ENCODE measurements at places on chromosomes 13 and 19.

- no peak for DNase-seq
- H3K27ac ChIP-seq = no peak overlapping the region
- H3K4me1 ChIP-seq = no peaks in the 10 kb centered on the region
- H3K4me3 ChIP-seq = peak overlapping the region; percentile 82
- no peaks in the 10 kb centered on the region for H3K27me3 ChIP-seq
- peaks cover 4% of the 10 kb centered on the region for H3K36me3 ChIP-seq
Measured at GRCh38 chr19:4007836-4008539, 452 bp downstream of the PIAS4 start.

GRCh38 chr13:105783261-105783660 lies 752.2 kb downstream of the EFNB2 start:
- no peaks in the 10 kb centered on the region for H3K4me1 ChIP-seq
- H3K27me3 ChIP-seq = no peaks in the 10 kb centered on the region
- H3K4me3 ChIP-seq = no peak overlapping the region
- DNase-seq = no peak
- H3K27ac ChIP-seq = no peak overlapping the region

DNA sequence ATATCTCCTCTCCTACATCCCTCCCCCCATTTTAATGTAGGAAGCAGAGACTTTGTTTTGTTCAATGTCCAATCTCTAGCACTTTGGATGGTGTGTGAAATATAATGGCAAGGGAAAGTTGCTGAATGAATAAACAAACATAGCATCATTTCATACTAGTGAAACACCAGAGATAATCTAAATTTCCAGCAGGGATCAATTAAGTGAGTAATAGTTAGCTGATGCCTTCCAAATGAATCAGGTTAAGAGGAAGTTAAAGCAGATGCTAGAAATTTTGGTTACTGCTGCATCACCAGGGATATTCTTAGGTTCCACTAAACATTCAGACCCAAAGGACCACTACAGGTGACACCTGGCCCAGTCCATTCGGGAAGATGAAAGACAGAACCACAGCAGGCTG lies 8.1 kb downstream of the MRPS31 start:
- no peak overlapping the region for H3K4me3 ChIP-seq
- no peaks in the 10 kb centered on the region for H3K4me1 ChIP-seq
- H3K27ac ChIP-seq = no peak overlapping the region
- H3K36me3 ChIP-seq = peaks cover 26% of the 10 kb centered on the region

DNA sequence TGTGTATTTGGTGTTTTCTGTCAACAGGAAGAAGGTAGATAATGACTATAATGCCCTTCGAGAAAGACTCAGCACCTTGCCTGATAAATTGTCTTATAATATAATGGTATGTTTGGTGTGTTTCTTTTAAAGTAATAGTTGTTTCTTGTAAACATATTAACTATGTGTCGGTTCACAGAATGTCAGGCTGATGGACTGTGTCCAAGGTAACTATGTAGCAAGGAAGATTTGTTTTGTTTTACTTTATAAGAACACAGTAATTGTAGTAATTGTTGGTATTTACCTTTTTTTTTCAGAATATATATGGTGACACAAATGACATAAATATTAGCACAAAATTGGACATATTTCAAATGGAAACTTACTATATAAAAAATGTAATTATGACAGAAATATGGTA lies 43.2 kb downstream of the URI1 start:
- no peak overlapping the region for H3K4me3 ChIP-seq
- peaks cover 20% of the 10 kb centered on the region for H3K36me3 ChIP-seq
- no peaks in the 10 kb centered on the region for H3K4me1 ChIP-seq
- H3K27ac ChIP-seq = no peak overlapping the region

- no peak overlapping the region for H3K4me3 ChIP-seq
- no peaks in the 10 kb centered on the region for H3K27me3 ChIP-seq
- H3K27ac ChIP-seq = no peak overlapping the region
- DNase-seq = no peak
- H3K36me3 ChIP-seq = peaks cover 4% of the 10 kb centered on the region
Measured at GRCh38 chr13:41678249-41678648, 220.9 kb downstream of the RGCC start.

DNA sequence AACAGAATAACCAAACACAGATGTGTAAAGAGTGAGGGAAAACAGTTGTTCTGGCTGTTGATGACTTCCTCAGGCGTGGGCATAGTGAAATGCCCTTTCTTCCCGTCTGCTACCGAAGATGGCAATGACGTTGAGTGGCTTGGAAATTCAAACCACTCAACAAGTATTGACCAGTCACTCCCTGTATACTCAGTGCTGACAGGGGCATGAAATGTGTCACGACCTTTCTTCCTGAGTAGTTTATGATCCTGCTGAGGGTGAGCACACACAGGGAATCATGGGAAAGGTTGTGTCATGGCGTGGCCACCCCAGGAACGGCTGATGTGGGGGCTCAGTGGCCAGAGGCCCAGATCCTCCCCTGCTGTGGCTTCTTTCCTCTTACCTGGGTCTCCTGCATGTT lies 87.8 kb upstream of the C1QTNF9B start:
- H3K36me3 ChIP-seq = no peaks in the 10 kb centered on the region
- H3K27me3 ChIP-seq = no peaks in the 10 kb centered on the region
- H3K4me3 ChIP-seq = no peak overlapping the region
- no peak overlapping the region for H3K27ac ChIP-seq

- no peaks in the 10 kb centered on the region for H3K27me3 ChIP-seq
- H3K27ac ChIP-seq = no peak overlapping the region
- DNase-seq = no peak
Measured at GRCh38 chr13:23541221-23541824, 28.9 kb upstream of the TNFRSF19 start.

DNA sequence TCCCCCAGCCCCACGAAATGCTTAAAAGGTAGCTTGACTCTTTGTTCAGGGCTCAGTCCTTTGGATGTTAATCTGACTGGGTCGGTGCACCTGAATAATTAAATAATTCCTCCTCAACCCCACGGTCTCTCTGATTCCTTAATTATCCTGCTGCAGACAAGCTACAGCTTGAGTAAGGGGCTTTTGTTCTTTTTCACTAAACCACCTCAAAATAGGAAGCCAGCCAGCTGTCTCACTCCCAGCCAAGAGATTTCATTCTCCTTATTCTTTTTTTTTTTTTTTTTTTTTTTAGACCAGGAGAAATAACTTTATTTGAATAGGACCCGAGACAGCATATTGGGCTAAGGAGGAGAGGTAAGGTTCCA lies 7.9 kb upstream of the FCGBP start:
- H3K27me3 ChIP-seq = no peaks in the 10 kb centered on the region
- H3K27ac ChIP-seq = no peak overlapping the region
- no peaks in the 10 kb centered on the region for H3K4me1 ChIP-seq
- DNase-seq = no peak

DNA sequence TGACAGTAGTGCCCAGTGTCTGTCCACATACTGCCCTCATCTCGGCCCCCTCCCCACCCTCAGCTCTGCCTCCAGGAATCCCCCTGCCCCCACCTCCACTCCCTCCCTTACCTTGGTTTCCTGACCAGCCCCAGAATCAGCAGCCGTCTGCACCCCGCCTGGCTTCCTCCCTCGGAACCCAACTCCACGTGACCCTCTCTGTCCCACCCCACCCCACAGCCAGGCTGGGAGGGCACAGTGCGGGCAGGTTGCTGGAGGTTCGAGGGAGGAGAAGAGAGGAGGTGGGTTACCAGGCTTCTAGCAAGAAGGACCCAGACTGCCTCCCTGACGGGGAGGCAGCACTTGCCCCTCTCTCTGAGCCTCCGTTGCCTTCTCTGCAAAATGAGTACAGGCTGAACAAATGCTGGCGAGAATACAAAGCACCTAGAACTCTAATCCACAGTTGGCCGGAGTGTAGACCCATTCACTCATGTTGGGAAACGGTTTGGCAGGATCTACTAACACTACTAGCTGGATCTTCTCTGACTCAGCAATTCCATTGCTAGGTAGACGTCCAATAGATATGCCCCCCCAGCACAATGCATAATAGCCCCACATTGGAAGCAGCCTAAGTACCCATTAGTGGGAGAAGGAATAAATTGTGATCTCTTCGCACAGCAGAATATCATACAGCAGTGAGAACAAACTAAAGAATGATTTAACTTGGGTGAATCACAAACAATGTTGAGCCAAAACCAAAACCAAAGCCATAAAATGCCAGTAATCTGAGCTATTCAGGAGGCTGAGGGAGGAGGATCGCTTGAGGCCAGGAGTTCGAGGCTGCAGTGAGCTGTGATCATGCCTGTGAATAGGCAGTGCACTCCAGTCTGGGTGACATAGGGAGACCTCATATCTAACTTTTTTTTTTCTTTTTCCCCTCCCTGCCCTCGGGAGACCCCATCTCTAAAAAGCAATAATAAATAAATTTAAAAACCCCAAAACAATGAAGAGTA lies at the start of gene RASAL3:
Gene RASAL3 (minus strand): TSS at position 151 of the 992 bp plus-strand sequence. CDS start 186 bp downstream, outside the sequence.
- no peak within 1 kb of the TSS for H3K27ac ChIP-seq
- H3K4me1 ChIP-seq = no peaks in the 10 kb centered on the region
- peak; percentile 59 for DNase-seq
- no peak within 1 kb of the TSS for H3K4me3 ChIP-seq
- peaks cover 11% of the 10 kb centered on the region for H3K27me3 ChIP-seq

- no peak overlapping the region for H3K27ac ChIP-seq
- no peaks in the 10 kb centered on the region for H3K4me1 ChIP-seq
- no peak overlapping the region for H3K4me3 ChIP-seq
- H3K27me3 ChIP-seq = no peaks in the 10 kb centered on the region
- H3K36me3 ChIP-seq = peaks cover 8% of the 10 kb centered on the region
Measured at GRCh38 chr13:45368571-45368970, 27.6 kb upstream of the TPT1 start.

GRCh38 chr13:50106559-50106958 lies 91.3 kb downstream of the KCNRG start:
- no peak for DNase-seq
- H3K36me3 ChIP-seq = no peaks in the 10 kb centered on the region
- H3K27me3 ChIP-seq = no peaks in the 10 kb centered on the region

DNA sequence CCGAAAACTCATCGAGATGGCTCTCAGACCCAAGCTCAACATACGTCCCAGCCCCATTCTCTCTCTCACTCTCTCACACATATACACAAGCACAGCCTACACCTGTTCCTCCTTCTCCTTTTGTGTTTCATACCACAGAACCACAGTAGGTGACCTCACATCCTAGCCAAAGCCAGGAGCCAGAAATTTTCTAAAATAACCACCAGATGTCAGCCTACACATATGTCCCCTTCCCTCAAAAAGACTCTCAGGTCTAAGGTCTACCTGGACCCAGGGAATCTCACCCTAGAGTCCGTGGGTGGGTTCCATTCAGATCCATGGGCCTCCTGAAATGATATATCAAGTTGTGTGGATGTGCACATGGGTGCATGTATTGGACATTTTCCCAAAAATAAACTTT lies 104.2 kb upstream of the IPO5 start:
- H3K4me1 ChIP-seq = no peaks in the 10 kb centered on the region
- no peak overlapping the region for H3K27ac ChIP-seq
- no peak for DNase-seq
- no peak overlapping the region for H3K4me3 ChIP-seq
- no peaks in the 10 kb centered on the region for H3K36me3 ChIP-seq
- H3K27me3 ChIP-seq = no peaks in the 10 kb centered on the region
